ENCODE measurements at places on chromosomes 3 and 15.

DNA sequence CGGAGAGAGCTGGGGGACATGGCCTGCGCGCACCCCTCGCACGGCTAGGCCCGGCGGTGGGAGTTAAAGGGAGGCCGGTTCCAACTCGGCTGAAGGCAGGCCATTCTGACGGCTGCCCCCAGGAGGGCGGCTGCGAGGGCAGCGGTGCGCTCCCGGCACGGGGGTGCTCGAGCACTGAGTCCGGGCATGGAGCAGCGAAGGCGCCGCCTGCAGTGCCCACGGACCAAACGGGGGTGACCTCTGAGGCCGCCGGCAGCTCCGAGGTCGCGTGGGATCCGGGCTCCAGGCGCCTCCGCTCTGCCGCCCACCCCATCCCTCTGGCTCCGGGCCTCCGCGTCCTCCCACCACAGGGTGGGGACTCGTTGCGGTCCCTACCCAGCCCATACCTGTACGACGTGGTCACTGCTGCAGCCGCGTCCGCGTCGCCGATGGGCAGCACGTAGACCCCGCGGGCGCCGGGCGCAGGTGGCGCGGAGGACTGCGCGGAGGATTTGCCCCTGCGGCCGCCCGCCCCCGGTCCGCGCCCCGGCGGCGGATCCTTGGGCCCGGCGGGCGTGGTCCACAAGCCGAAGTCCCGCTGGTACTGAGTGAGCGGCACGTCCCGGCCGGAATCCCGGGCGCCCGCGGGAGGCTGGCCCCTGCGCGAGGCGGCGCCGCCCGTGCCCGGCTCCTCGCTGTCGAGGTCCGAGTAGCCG, 469 bp downstream of the MAP6D1 start:
- no peak for DNase-seq

- DNase-seq = no peak
Observed at GRCh38 chr3:8627201-8627940, 17.2 kb downstream of the SSUH2 start.

- DNase-seq = no peak
Observed at GRCh38 chr3:171261487-171261886, 198.7 kb downstream of the TNIK start.

GRCh38 chr3:90068783-90069182, 961.4 kb downstream of the EPHA3 start:
- no peak for DNase-seq

DNA sequence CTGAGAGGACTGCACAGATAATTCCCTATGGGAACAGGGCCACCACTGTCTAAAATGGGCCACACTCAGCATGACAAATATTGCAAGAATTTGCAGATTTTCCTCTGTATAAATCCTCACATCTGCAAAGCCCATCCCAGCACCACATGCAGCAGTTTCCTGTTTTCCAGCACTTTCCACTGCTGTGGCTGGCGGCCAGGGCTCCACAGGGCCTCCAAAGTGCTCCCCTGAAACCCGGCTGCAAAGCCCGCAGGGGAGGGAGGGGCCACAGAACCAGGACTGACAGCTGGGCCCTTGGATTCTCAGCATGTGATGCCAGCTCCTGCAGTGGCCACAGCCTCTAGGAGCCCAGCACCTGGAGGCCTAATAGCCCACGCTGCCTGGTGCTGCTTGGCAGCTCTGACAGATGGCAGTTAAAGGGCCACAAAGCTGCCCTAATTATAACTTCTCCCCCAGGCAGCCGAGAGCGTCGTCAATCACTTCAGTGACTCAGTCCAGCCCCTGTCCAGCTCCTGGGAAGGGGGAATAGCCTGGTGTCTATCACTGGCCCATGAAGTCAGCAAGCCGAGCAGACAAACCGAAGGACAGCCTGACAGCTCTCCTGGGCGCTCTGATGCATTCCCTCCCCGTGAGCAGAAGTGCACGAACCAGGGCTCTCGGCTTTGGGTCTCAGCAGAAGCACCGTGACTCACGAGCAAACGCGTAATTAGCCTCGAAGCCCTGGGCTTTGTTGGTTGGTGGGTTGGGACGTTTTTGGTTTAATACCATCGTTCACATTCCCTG, 4.7 kb downstream of the LRRC15 start:
- DNase-seq = no peak

GRCh38 chr3:188062216-188062615, 91.7 kb upstream of the LPP start:
- DNase-seq = no peak

GRCh38 chr3:128353361-128353965, 113.2 kb downstream of the DNAJB8 start:
- no peak for DNase-seq
